ENCODE measurements at places on chromosomes 2 and 18. TPM values are rescaled to one million over a fixed set of nuclear protein-coding genes. Genes with fewer than 3 reads are reported as not detected.

DNA sequence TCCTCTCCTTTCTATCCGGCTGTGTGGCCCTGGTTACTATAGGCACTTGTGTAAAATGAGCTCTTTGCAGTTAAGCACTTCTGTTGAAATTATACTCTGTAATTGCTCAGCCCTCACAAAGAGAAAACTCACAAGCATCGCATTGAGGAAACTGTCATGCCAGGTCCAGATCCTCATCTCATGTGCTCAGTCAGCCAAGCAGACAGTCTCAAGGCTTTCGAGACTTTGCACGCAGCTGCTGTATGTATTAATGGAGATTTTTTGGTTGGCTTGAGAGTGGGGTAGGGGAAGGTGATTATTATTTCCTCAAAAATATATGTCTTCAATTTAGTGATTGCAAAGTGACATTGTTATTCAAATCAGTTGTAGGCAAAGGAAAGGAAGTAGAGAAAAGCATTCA, 33.0 kb upstream of the PHLPP1 start:
- H3K27ac ChIP-seq = no peak overlapping the region
- H3K36me3 ChIP-seq = no peaks in the 10 kb centered on the region
- H3K4me1 ChIP-seq = no peaks in the 10 kb centered on the region

DNA sequence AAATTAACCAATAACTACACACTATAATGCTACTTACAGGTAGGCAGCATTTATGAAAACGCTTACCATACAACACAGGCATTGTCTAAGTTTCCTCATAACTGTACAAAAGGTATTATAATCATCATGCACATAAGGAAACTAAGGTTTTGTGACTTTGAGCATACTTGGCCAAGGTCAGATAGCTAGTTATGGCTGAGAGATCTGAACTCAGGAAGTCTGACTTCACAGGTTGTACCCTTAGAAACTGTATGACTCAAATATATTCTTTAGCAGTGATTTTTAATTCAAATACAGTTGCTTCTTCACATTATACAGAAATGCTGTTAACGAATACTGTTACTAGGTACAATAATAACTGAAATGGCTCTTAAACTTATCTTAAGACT, 89.3 kb downstream of the TRIP12 start:
- H3K36me3 ChIP-seq = peaks cover 29% of the 10 kb centered on the region
- no peak overlapping the region for H3K27ac ChIP-seq
- no peak overlapping the region for H3K4me3 ChIP-seq
- no peaks in the 10 kb centered on the region for H3K27me3 ChIP-seq

DNA sequence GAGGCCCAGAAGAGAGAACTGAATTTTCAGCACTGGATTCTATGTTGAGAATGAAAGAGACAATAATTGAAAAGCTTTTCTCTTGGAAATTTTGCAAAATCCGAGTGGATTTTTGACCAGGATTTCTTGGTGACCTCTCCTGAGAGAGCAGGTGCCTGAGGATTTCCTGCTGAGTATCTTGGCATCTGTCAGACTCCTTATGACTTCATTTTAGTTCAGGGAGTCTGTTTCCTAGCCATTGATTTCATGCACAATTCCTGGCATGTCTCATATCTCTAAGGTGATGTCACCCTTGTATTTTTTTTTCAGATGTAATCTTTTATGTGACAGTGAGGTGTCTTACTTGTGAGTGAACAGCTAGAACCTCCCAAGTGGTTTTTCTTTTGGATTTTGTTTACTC, 195.9 kb downstream of the NEDD4L start:
- peak; percentile 50 for DNase-seq
- no peaks in the 10 kb centered on the region for H3K4me1 ChIP-seq
- no peak overlapping the region for H3K4me3 ChIP-seq
- no peaks in the 10 kb centered on the region for H3K27me3 ChIP-seq

DNA sequence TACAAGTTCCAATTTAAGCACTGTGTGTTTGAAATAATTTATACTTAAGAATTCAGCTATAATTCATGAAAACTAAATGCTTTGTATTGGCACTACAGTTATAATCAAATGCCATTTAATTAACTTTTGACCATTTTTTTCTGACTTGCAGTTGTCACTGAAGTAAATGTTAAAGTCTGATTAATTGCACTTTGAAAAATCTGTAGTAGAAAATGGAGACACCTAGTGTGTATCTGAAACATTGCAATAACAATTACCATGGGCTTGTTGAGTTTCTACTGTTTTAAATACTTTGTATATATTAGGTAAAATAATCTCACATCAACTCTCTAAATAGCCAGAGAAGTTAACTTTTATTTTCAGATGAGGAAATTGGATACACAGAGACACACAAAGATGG, 458.6 kb upstream of the FSIP2 start:
- H3K27me3 ChIP-seq = no peaks in the 10 kb centered on the region
- H3K27ac ChIP-seq = no peak overlapping the region
- H3K36me3 ChIP-seq = no peaks in the 10 kb centered on the region
- DNase-seq = no peak
- no peaks in the 10 kb centered on the region for H3K4me1 ChIP-seq
- H3K4me3 ChIP-seq = no peak overlapping the region

GRCh38 chr2:121969166-121969565, 213.7 kb downstream of the TSN start:
- no peak overlapping the region for H3K27ac ChIP-seq
- no peaks in the 10 kb centered on the region for H3K36me3 ChIP-seq
- H3K4me1 ChIP-seq = no peaks in the 10 kb centered on the region
- no peak for DNase-seq

DNA sequence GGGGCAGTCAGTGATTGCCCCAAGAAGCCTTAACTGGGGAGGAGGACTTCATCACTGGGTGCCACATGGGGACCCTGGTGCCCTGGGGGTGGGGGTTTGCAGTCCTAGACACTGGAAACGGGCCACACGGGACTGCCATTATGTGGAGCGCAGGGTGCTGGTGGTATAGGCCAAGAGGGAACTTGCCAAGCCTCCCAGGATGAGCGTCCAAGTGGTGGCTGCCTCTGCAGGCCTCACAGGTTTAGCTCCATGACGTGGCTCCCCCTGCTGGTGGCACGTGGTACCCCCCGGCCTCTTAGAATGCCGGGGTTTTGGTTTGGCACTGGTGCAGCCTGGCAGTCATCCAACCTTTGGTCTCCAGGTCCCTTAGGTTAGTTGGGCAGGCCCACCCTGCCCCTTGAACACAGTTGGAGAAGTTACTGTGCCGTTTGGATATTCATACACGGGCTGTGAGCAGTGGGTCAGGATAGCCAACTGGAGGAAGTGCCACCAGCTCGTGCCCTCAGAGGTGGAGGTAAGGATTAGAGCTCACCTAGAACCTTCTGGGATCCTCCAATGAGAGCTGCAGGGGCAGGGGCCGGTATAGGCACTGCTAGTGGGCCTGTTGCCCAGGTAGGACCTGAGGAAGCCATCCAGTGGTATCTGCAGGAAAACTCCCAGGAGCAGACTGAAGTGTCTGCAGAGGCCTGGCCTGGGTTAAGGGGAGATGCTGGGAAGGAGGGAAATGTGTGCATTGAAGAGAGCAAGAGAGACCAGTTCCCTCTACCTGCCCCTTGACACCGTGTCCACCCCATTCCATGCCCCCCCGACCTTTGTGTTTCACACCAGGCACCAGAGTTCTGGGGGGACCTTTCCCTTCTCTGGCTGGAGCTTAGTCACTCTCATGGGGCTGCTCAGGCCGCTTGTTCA, 5.7 kb downstream of the PTMA start:
- H3K4me3 ChIP-seq = no peak overlapping the region
- H3K27ac ChIP-seq = peak overlapping the region; percentile 36
- peaks cover 18% of the 10 kb centered on the region for H3K36me3 ChIP-seq
- H3K27me3 ChIP-seq = no peaks in the 10 kb centered on the region
- peak; percentile 68 for DNase-seq

- H3K27me3 ChIP-seq = no peaks in the 10 kb centered on the region
- DNase-seq = no peak
- H3K4me3 ChIP-seq = no peak overlapping the region
- H3K4me1 ChIP-seq = peaks cover 7% of the 10 kb centered on the region
Measured at GRCh38 chr2:162473296-162473695, 129.4 kb downstream of the GCA start.

DNA sequence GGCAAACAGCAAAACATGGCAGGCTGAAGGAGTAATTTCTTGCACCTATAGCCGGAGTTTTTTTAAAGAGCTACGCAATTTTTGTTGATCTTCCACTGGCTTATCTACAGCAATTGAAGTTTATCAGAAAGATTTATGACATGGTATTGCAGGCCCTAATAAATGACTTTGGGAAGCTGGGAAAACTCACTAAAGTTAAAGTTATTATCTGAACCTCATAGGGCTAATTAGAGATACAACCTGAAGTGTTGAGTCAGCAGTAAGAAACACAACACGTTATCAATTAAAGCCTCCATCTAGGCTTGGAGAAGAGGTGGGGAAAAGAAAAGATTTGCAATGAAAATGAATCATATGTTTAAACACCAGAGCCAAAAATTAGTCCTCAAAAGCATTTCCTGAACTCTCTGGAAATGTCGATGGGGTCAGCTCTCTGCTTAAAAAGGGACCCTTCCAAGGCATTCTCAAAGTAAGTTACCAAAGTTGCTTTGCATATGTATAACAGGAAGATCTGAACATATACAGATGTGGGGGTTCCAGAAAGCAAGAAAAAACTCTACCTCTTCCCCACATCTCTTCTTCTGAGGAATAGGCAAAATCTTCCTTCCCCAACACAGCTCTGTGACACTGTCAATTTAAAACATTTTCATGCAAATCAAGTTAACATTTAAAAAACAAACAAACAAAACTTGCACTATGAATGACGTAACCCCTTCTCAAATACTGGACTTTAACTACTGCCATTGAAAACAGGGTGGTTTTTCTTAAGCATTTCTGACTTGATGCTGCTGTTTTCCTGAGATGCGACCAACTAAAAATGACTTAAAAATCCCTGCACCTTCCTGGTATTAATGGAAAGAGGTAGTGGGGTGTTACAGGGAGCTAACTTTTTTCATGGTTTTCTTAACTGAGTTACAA, 915.6 kb downstream of the NRXN1 start:
- no peaks in the 10 kb centered on the region for H3K36me3 ChIP-seq
- no peak overlapping the region for H3K4me3 ChIP-seq
- H3K4me1 ChIP-seq = no peaks in the 10 kb centered on the region
- DNase-seq = no peak
- no peak overlapping the region for H3K27ac ChIP-seq
- peaks cover 5% of the 10 kb centered on the region for H3K27me3 ChIP-seq

DNA sequence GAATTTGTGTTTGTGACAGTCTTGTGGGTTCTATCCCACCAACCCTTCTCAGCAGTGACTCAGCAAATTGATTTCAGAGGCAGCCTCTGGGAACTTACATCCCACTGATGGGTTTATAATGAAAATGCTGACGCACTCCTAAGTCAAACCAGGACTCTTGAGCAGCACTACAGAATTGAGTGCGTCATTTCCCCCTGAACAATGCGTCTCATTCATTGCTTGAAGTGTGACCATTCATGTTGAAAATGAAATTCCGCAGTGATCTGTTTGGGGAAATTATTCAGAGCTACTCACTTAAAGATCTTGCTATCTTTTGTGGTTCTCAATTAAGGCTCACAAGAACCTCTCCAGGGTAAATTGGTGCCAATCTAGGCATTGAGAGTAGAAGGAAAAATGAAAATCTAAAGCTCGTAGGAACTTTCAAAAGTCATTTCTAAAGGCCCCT, 417.7 kb upstream of the SLC14A2 start:
- DNase-seq = no peak
- no peak overlapping the region for H3K27ac ChIP-seq
- H3K4me1 ChIP-seq = no peaks in the 10 kb centered on the region
- no peaks in the 10 kb centered on the region for H3K27me3 ChIP-seq

DNA sequence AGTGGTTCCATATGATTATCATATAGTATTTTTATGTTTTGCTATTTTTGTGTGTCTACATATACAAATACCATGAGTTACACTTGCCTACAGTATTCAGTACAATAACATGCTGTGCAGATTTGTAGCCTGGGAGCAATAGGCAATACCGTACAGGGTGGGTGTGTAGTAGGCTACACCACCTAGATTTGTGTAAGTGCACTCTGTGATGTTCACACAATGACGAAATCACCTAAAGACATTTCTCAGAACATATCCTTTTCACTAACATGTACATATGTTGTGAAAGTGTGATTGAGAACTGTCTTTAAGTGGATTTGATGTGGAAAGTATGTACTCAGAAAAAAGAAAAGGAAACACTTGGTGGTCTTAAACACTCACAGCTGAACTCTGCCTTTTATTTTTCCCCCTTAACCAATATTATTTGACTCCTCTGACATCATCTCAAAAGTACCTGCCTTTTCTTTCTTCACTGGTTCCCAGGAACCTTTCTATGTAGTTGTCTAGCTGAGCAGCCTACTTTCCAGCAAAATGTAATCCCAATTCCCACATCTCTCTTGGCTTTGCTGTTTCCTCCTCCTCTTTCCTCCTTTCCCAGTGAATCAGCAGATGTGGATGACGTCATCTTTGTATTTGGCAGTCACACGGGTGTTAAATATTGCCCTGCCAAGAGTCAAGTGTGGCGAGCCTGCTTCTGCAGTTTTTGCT, 47.7 kb downstream of the OSBPL6 start:
- no peak overlapping the region for H3K4me3 ChIP-seq
- peak; percentile 27 for DNase-seq
- H3K27me3 ChIP-seq = no peaks in the 10 kb centered on the region
- no peak overlapping the region for H3K27ac ChIP-seq
- peaks cover 7% of the 10 kb centered on the region for H3K4me1 ChIP-seq

DNA sequence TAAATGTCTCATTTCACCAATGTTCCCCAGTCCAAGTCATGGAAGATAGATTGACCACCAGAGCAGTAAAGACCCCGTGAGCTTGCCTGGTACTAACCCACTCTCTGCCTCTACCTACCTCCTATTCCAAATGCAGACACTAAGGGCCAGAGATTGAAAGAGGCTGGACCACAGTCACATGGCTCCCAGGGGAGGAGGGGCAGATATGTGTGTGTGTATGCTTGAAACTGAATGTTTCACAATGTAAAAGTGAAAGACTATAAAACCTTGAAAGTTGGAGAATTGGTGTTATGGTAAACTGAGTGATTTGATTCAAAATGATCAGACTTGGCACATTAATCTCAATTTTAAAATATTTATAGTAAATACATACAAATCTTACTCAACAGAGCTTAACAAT, 21.7 kb upstream of the KLHL29 start:
- no peak for DNase-seq
- H3K27ac ChIP-seq = no peak overlapping the region
- no peaks in the 10 kb centered on the region for H3K4me1 ChIP-seq
- H3K27me3 ChIP-seq = peaks cover 12% of the 10 kb centered on the region
- H3K4me3 ChIP-seq = no peak overlapping the region

- no peak overlapping the region for H3K27ac ChIP-seq
- no peaks in the 10 kb centered on the region for H3K4me1 ChIP-seq
- no peaks in the 10 kb centered on the region for H3K36me3 ChIP-seq
- no peak overlapping the region for H3K4me3 ChIP-seq
Measured at GRCh38 chr18:3983351-3983969, 471.6 kb downstream of the DLGAP1 start.

- H3K36me3 ChIP-seq = no peaks in the 10 kb centered on the region
- peak overlapping the region; percentile 75 for H3K4me3 ChIP-seq
- DNase-seq = no peak
- H3K27me3 ChIP-seq = no peaks in the 10 kb centered on the region
- no peaks in the 10 kb centered on the region for H3K4me1 ChIP-seq
Measured at GRCh38 chr2:169573974-169574299, 272 bp upstream of the FASTKD1 start.

GRCh38 chr18:37225279-37225678, 340.3 kb downstream of the CELF4 start:
- no peaks in the 10 kb centered on the region for H3K4me1 ChIP-seq
- H3K4me3 ChIP-seq = no peak overlapping the region
- DNase-seq = no peak

The REL gene
- 13.3 TPM for total RNA-seq
